ENCODE measurements at places on chromosomes 4 and X.

GRCh38 chr4:52868133-52868532 is 6.0 kb downstream of the RASL11B start:
- H3K36me3 ChIP-seq = peaks cover 30% of the 10 kb centered on the region
- no peak for DNase-seq
- H3K4me1 ChIP-seq = peaks cover 5% of the 10 kb centered on the region

DNA sequence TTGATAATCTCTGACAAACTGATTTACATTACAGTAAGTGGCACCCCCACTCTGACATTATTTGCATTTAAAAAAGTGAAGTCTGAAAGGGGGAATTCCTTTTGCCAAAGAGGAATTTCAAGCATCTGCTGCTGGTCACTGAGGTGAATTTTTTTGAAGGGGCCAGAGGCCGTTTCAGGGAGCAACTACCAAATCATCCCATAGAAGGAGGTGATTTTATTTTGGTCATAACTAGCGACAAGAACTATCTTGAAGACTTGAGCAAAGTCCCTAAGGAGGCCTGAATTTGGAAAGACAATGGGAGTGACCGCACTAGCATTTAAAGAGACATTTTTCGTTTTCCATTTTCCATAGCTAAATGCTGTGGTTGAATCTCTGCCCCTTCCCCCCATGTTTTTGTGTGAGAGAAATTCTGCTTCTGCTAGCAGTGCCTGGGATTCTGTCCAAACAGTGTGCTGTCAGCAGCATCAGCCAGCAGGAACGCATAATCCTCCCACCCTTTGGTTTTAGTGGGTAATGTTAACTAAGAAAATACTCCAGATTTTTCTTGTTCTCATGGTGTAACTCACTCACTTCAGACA is 110.1 kb upstream of the MED14 start:
- H3K4me3 ChIP-seq = no peak overlapping the region
- peaks cover 15% of the 10 kb centered on the region for H3K36me3 ChIP-seq
- H3K27ac ChIP-seq = no peak overlapping the region
- no peaks in the 10 kb centered on the region for H3K4me1 ChIP-seq
- H3K27me3 ChIP-seq = peaks cover 41% of the 10 kb centered on the region
- no peak for DNase-seq

- H3K27me3 ChIP-seq = peaks cover 31% of the 10 kb centered on the region
- no peak overlapping the region for H3K27ac ChIP-seq
- peaks cover under 1% of the 10 kb centered on the region for H3K4me1 ChIP-seq
- no peaks in the 10 kb centered on the region for H3K36me3 ChIP-seq
Measured at GRCh38 chr4:26023203-26023972, 109.4 kb downstream of the SMIM20 start.

- no peaks in the 10 kb centered on the region for H3K4me1 ChIP-seq
- no peak for DNase-seq
- no peaks in the 10 kb centered on the region for H3K36me3 ChIP-seq
- H3K4me3 ChIP-seq = no peak overlapping the region
- no peaks in the 10 kb centered on the region for H3K27me3 ChIP-seq
- H3K27ac ChIP-seq = no peak overlapping the region
Measured at GRCh38 chrX:3514996-3515395, 168.5 kb upstream of the MXRA5 start.

GRCh38 chrX:153974726-153975286 is 2.3 kb downstream of the TMEM187 start:
- no peak overlapping the region for H3K4me3 ChIP-seq
- peaks cover 18% of the 10 kb centered on the region for H3K36me3 ChIP-seq
- no peaks in the 10 kb centered on the region for H3K27me3 ChIP-seq
- DNase-seq = no peak
- peaks cover 17% of the 10 kb centered on the region for H3K4me1 ChIP-seq
- H3K27ac ChIP-seq = peak overlapping the region; percentile 96

DNA sequence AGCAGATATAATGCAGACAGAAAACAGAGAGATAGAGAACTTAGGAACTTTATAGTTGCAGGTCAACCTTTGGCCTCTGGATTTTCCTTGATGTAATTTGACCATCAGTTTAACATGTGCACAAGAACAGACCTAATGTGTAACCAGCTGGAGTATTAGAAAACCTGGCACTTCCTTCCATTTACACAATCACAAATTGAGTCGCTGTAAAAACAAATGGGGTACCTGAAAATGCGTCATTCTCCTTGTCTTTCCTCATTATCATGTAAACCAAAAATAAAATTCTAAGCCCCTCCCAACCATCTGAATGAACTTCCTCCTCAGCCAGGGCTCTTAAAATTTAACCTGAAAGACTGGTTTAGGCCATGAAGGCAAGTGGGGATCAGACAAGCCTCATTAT is 358.4 kb upstream of the MAGEB16 start:
- H3K4me3 ChIP-seq = no peak overlapping the region
- no peaks in the 10 kb centered on the region for H3K4me1 ChIP-seq
- H3K27me3 ChIP-seq = no peaks in the 10 kb centered on the region

- H3K4me1 ChIP-seq = no peaks in the 10 kb centered on the region
- H3K4me3 ChIP-seq = no peak overlapping the region
- H3K27me3 ChIP-seq = no peaks in the 10 kb centered on the region
- H3K27ac ChIP-seq = no peak overlapping the region
- no peaks in the 10 kb centered on the region for H3K36me3 ChIP-seq
Measured at GRCh38 chrX:9807355-9808182, 21.3 kb downstream of the SHROOM2 start.

GRCh38 chr4:2804973-2805501 is 12.2 kb downstream of the SH3BP2 start:
- H3K4me1 ChIP-seq = peaks cover 65% of the 10 kb centered on the region
- peak overlapping the region; percentile 84 for H3K27ac ChIP-seq
- H3K36me3 ChIP-seq = peaks cover 18% of the 10 kb centered on the region
- DNase-seq = no peak
- H3K27me3 ChIP-seq = no peaks in the 10 kb centered on the region

GRCh38 chr4:36208893-36209473 is 35.3 kb downstream of the ARAP2 start:
- DNase-seq = no peak
- H3K4me3 ChIP-seq = no peak overlapping the region
- H3K27ac ChIP-seq = no peak overlapping the region
- H3K4me1 ChIP-seq = peaks cover 34% of the 10 kb centered on the region
- peaks cover 52% of the 10 kb centered on the region for H3K36me3 ChIP-seq

GRCh38 chr4:42498040-42498439 is 100.8 kb downstream of the SHISA3 start:
- peaks cover 26% of the 10 kb centered on the region for H3K36me3 ChIP-seq
- H3K4me3 ChIP-seq = no peak overlapping the region
- no peak overlapping the region for H3K27ac ChIP-seq
- DNase-seq = no peak

DNA sequence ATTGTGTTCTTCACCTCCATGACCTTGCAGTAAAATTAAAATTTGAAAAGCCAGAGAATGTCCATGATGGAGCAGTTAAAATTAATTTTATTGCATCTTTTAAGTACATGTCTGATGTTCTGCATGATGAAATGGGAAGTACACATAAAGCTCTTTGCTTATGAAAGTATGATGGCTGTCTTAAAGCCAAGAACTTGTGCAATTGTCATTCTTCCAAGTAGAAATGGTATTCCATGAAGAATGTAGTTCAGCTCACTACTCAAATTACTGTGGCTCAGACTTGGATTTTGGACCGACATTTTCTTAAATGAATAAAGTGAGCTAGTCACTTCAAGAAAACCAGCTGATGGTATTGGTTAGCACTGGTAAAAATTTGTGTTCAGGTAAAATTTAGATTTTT is 161.7 kb upstream of the CXCL13 start:
- H3K4me3 ChIP-seq = no peak overlapping the region
- no peaks in the 10 kb centered on the region for H3K4me1 ChIP-seq
- peaks cover 4% of the 10 kb centered on the region for H3K27me3 ChIP-seq
- DNase-seq = no peak
- H3K36me3 ChIP-seq = no peaks in the 10 kb centered on the region
- no peak overlapping the region for H3K27ac ChIP-seq

GRCh38 chr4:122331195-122331594 is 47.6 kb upstream of the ADAD1 start:
- H3K27ac ChIP-seq = no peak overlapping the region
- no peaks in the 10 kb centered on the region for H3K27me3 ChIP-seq
- peaks cover 30% of the 10 kb centered on the region for H3K36me3 ChIP-seq
- H3K4me1 ChIP-seq = no peaks in the 10 kb centered on the region
- H3K4me3 ChIP-seq = no peak overlapping the region

All from stimulated activated naive B cell treated with anti-CD40 and anti-IgM and Interleukin-4, amounts not matched to agents 10 μg/mL and 1 μg/mL and 100 μg/mL, for 72 hours (primary cell).